ENCODE measurements at places on chromosomes 13 and 19.

- DNase-seq, result no peak
Observed at GRCh38 chr19:2827840-2828489, 8.3 kb downstream of the ZNF554 start.

- no peak for DNase-seq
Observed at GRCh38 chr13:19153782-19154450, 27.7 kb downstream of the TUBA3C start.

DNA sequence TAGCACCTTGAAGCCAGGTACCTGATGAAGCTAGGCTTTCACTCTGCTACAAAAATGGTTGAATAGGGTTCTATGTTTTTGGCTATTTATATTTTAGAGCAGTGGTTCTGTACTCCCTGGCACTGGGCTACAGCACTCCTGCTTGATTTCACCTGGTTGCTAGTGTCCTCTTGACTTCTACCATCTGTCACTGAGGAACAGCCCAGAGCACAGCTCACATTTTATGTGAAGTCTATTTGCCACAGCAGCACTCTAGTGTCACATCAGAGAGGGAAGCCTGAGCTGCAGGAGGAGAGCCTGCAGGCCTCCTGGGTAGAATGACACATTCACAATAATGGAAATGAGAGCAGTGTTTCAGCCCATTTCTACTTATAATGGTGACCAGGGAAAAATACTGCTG lies 184.2 kb downstream of the ZNF486 start:
- no peak for DNase-seq

GRCh38 chr19:4016903-4017638 lies 9.5 kb downstream of the PIAS4 start:
- DNase-seq, result no peak

DNA sequence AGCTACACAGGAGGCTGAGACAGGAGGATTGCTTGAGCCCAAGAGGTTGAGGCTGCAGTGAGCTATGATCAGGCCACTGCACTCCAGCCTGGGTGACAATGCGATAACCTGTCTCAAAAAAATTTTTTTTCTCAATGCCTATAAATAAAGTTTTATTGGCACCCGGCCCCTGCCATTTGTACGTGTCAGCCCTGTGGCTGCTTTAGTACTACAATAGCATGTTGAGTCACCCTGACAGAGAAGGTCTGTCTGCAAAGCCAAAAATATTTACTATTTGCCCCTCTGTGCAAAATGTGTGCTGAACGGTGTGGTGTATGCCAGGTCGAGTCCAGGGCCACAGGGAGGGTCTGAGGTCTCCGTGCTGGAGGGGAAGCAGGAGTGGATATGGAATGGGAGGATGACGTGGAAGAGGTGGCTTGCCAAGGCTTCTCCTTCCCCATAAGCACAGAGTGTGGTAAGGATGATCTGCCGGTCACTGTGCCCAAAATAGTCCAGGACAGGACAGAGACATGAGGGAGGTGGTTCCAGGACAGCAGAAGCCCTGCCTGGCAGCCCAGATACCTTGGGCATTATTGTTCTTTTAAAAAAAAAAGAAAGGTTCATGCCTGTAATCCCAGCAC lies 10.0 kb downstream of the NMRK2 start:
- no peak for DNase-seq

- DNase-seq, result no peak
Observed at GRCh38 chr13:34300559-34300958, 482.6 kb downstream of the RFC3 start.

DNA sequence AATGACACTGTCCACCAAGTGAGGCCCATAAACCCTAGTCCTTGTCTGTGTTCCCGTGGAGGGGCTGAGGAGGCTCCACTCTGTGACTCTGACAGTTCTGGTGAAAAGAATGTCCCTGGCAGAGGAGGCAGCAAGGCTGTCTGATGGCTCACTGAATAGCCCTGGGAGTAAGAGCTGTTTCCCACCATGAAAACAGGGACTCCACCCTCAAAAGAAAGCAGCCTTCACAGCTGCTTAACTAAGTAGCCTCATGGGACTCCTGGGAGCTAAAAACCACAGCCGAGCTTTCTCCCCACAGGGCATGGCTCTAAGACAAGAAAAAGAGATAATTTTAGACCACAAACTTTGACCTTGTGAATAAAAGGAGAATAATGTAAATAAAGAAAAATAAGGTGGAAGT lies 135.1 kb upstream of the FRY start:
- no peak for DNase-seq

DNA sequence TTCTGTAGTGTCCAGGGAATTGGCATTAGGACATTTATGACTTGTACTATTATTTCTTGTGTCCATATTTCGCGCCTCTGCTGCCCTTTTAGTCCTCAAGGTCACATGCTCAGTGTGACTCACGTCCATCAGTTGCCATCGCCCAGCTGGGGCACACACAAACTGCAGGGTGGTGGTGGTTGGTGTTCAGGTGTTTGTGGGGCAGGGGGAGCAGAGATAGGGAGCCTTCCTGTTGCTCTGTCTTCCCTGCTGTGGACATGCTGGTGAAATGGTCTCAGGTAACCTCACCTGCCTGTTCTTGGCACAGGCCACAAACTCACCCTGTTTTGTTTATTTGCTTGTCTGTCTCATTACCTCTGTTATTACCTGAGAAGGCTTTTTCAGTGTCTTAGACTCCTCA lies 22.4 kb downstream of the PRR12 start:
- no peak for DNase-seq

DNA sequence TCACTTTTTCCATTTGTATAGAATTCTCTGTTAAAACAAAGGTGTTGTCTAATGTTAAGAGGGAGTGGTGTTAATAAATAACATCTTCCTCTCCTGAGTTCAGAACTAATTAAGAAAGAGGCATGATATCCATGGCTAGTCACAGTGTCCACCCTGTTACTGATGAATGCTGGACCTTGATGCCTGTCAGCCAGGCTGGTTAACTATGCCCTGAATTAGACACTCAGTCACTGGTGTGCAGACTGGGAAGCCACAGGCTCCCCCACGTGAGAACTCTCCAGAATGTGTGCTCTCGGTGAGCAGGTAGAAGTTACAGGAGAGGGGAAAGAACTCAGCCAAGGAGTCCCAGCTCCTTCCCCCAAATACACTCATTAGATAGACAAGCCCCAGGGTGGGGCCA lies 56.1 kb upstream of the RNF113B start:
- no peak for DNase-seq

GRCh38 chr13:113996081-113996911 lies 22.4 kb upstream of the C13orf46 start:
- DNase-seq, result no peak

DNA sequence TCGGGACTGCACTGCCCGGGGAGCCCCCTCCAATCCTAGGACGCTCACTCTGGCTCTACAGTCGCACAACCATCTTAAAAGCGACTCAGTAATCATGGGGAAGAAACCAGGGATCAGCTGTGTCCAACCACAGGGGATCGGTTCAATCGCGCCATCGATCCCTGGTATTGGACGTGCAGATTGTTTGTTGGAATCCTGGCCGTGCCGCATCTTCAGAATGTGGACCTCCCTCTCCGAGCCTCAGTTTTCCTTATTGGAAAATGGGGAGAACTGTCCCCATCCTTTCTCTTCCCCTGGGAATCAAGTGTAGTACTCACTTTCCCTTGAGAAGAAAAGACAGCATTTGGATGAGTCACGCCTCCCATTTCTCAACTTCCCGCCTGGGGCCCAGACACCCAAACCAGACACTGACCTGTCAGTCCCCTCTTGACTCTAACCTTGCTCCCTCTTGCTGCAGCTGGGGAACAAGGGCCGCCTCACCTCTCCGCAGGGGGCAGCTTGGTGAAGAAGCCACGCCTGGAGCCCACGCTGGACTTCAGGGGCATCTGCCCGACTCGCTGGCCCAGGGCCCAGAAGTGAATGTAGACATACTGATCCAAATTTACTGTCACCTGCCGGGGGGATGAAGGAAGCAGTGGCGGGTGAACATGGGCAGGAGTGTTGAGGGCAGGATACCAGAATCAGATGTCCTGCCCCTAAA lies 17.6 kb downstream of the EMP3 start:
- DNase-seq, result no peak

DNA sequence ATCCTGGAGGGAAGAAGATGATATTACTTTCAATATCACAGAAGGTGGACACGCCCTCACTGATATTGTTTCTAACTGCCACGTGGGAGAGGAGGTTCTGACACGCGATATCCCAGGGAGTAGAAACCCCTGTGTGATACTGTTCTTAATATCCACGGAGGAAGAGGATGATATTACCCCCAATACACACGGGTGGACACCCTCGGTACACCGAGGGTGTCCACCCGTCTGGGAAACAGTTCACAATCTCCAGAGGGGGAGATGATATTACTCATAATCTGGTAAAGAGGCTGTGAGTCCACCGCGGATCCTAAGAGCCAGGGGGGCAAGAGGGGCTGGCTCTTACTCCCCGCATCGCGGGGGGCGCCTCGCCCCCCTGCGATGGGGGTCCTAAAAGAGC lies 29.7 kb upstream of the RGCC start:
- no peak for DNase-seq

DNA sequence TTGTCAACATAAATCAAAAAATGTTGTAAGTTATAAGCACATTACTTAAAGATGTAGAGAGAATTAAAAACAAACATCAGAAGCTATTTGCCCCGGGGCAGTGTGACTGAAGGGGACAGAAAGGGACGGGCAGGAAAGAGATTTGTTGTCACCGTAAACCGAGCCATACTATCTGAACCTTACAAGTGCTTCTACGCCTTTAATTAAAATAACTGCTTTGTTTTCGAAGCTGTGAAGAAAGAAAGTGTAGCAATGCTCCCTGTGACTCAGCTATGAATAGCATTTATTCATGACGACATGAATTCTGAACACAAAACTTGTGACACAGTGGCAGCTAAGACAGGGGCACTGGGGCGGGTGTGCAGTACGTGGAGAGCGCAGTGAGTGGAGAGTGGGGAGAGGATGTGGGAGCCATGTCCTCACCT lies 30.0 kb downstream of the ZNF787 start:
- no peak for DNase-seq

DNA sequence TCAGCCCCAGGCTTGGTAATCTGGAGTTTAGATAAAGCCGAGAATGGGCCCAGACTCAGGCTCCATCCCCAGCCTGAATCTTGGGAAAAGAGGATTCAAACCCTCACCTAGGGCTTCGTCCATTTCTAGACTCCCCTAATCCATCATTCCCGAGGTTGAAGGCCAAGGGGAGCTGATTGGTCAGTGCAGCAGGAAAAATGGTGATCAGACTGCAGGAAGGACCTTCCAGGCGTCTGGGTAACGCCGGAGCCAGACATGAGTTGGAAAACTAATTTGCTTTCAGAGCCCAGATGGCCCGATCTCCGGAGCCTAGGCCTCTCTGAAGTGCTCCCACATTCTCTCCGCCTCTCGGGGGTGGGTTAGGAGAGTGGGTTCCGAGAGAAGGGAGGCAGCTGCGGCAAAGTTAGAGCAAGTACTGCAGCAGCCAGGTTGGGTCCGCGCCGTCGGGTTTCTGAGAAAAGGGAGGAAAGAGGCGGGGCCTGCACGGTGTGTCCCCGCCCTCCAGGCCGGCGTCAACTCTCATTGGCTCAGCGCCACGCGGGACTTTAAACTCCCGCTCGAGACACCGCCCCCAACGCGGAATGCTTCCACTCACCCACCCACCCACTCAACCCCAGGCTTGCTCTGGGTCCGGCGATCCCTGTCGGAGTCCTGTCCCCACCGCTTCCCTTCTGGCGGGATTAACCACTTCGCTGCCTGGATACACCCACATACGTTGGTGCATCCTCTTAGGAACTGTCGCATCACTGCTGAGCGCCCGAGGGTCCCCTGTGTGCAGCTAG lies 788 bp upstream of the RTBDN start:
- no peak for DNase-seq

- peak; percentile 65 for DNase-seq
Observed at GRCh38 chr19:29714953-29715700, at the start of gene C19orf12. Gene C19orf12 (minus strand): TSS chr19:29715261. CDS start chr19:29708413, 6,848 bp downstream.

GRCh38 chr19:37983916-37984315 lies 76.9 kb downstream of the SIPA1L3 start:
- DNase-seq, result no peak

- no peak for DNase-seq
Observed at GRCh38 chr13:50940509-50940908, 30.9 kb downstream of the RNASEH2B start.

GRCh38 chr13:26340807-26341206 lies 86.9 kb downstream of the CDK8 start:
- DNase-seq, result no peak
